ENCODE measurements at places on chromosomes 12 and 14.
A peak's percentile ranks its signal among the peaks of the same experiment; 100 is the strongest.

GRCh38 chr12:43306066-43306465 lies 245.9 kb downstream of the ADAMTS20 start:
- no peak for DNase-seq

DNA sequence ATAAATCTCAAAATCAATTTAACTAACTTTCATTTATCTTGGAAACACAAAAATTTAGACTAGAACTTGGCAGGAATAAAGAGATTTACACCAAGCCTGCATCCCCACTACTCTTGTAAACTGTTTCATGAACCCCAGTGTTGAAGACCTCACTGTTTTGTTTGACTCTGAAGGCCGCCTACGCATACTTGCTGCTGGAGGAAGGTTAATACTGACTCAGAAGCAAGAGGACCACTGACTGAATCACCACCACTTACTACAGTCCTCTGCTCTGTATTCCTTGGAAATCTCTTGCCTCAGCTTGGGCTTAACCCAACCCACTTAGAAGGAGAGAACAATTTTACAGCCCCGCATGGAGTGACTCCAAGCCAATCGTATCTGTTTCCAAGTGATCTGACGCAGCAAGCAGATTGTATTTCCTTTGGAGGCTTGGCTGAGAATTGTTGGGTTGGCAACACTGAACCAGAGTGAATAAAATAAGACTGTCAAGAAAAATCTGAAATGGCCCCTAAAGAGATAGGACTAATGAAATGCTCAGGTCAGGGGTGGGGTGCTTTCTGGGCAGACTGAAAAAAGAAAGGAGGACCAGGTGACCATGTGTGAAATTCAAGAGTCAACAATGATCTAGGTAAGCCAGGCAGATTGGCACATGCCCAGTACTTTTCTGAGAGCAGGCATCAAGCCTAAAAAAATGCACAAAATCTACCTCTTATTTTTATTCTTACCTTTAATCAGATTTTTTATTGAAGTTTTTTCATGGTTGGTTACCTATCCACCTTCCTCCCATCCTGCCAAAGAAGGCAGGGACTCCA lies 248.6 kb downstream of the ZFP36L1 start:
- no peak for DNase-seq

DNA sequence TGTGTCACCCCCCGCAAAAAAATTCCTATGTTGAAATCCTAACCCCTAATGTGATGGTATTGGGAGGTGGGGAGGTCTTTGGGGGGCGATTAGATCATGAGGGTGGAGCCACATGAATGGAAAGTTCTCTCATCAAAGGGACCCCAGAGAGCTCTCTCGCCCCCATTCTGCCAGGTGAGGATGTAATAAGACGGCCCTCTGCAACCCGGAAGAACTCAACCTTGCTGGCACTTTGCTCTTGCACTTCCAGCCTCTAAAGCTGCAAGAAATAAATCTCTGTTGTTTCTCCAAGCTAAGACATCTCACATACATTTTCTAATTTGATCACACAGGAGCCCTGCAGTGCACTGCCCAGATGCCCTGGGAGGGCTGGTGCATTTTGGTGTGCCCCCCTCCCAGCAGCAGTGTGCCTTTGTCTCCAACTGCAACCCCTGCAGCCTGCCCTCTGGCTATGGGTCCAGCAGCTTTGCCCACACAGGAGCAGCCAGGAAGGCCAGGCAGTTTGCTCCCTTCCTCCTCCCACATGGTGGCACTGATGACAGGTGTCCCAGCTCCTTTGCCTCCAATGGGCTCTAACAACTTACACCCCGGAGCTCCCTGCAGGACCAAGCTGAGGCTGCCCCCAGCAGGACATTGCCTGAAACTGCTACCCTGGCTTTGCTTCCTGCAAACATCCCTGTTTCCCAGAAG lies 59.3 kb downstream of the C14orf132 start:
- no peak for DNase-seq

DNA sequence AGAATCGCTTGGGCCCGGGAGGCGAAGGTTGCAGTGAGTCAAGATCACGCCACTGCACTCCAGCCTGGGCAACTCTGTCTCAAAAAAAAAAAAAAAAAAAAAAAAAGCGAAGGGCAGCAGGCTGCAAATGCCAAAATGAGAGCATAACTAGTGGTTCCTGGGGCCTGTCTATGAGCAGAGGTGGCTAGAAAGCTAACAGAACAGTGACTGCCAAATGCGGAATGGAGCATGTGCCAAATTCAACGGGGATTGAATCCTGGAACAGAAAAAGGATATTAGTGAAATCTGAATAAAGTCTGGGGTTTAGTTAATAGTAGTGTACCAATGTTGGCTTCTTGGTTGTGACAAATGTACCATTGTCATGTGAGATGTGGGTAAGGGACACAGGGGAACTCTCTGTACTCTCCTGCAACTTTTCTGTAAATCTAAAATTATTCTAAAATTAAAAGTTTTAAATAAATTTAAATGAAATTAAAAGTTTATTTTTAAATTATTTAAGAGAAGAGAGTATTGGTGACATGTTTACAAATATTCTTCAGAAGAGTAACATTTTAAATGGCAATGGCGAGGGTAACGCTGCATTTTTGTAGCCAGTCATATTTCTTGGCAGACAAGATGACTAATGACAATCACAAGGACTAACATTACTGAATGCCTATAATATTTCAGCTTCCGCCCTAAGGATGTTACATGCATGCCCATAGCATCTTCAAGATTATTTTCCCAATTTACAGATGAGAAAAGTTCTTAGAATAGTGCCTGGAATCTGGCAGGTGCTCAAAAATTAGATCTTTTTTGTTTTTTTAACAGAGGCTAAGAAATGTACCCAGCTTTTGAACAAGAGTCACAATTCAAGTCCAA lies 28.9 kb upstream of the NUDT4 start:
- DNase-seq, result no peak

- DNase-seq, result no peak
These were observed 118.0 kb downstream of the KICS2 start for GRCh38 chr12:64103825-64104740.

GRCh38 chr14:100442036-100442435 lies 118.9 kb downstream of the SLC25A47 start:
- DNase-seq, result no peak

GRCh38 chr12:52942901-52943181 lies 6.1 kb upstream of the KRT18 start:
- no peak for DNase-seq

GRCh38 chr14:28375295-28375694 lies 391.3 kb upstream of the FOXG1 start:
- no peak for DNase-seq

DNA sequence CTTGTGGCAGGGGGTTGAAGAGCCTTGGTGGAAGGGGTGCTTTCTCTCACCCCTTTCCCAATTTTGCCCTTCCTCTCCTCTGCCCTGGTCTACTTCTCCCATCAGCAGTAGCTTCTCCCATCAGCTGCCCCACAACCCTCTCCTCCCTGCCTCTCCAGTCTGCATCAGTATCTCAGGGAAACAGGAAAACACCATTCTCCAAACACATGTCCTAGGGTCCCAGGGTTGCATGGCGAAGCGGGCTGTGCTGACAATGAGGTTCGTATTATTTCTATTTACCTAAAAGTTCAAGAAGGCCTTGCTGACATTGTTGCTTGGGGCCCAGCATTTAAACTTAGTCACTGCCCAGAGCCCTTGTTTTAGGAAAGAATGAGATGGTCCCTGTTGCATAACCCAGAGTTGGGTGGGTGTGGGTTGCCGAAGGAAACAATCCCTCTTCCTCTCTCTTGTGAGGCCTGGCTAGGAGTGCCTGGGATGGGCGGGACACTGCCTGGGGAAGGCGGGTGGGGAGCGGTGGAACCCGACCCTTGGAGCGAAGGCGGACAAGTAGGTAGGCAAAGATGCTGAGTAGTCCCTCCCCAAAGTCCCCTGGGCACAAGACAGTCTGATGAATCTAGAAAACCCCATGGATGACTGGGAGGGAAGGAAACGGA lies 1.3 kb upstream of the IGFBP6 start:
- peak; percentile 84 for DNase-seq

DNA sequence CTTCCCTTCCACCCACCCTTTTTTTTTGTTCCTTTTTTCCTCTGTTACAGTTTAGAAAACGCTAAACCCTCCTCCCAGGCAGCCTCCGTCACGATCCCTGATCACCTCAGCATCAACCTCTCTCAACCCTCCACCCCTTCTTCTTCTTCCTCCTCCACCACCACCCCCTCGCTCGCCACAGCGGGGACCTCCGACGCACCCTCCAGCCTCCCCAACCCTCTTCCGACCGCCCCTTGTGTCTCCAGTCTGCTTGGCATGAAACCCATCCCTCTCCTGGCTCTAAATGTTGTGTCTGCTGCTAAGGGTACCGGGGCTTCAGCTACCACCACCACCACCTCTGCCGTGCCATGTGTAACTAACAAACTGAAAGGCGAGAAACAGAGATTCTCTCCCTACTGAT lies 22.9 kb downstream of the PCBP2 start:
- DNase-seq, result no peak

- DNase-seq, result no peak
These were observed 14.1 kb upstream of the TMEM119 start for GRCh38 chr12:108611884-108612415.

DNA sequence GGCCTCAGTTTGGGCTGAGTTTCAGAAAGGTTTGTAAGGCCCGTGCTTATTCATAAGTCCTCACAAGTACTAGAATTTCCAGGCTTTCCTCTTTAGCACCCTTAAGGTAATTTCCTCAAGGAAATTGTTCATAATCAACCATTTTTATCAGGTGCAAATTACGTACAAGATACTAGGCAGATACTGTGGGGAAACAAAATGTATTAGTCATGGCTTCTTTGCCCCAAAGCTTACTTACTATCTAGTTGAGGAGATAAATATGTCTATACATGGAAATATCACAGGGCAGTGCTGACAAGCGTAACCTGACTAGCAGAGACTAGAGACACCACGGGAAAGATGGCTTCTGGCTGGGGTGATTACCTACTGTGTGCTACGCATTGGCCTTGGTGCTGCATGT lies 22.5 kb downstream of the MAX start:
- no peak for DNase-seq

- DNase-seq, result no peak
These were observed 73.7 kb upstream of the SFSWAP start for GRCh38 chr12:131636940-131637750.

- DNase-seq, result no peak
These were observed 151.3 kb downstream of the CAND1 start for GRCh38 chr12:67420506-67420905.

GRCh38 chr12:128823916-128824839 lies at the start of gene SLC15A4:
TSS of gene SLC15A4 (minus strand) at chr12:128823958. CDS start at chr12:128823943, 15 bp downstream.
- DNase-seq, result peak; percentile 56

- DNase-seq, result no peak
These were observed 42.3 kb downstream of the MAGOHB start for GRCh38 chr12:10571141-10571540.

- DNase-seq, result no peak
These were observed 43.2 kb downstream of the TBK1 start for GRCh38 chr12:64494998-64495729.
